ENCODE measurements at places on chromosomes 3 and 15.

- H3K36me3 ChIP-seq, result no peaks in the 10 kb centered on the region
- no peak for DNase-seq
- no peaks in the 10 kb centered on the region for H3K27me3 ChIP-seq
- no peak overlapping the region for H3K27ac ChIP-seq
- no peaks in the 10 kb centered on the region for H3K4me1 ChIP-seq
- no peak overlapping the region for H3K4me3 ChIP-seq
These were observed 56.9 kb downstream of the MEGF11 start for GRCh38 chr15:66196602-66197001.

DNA sequence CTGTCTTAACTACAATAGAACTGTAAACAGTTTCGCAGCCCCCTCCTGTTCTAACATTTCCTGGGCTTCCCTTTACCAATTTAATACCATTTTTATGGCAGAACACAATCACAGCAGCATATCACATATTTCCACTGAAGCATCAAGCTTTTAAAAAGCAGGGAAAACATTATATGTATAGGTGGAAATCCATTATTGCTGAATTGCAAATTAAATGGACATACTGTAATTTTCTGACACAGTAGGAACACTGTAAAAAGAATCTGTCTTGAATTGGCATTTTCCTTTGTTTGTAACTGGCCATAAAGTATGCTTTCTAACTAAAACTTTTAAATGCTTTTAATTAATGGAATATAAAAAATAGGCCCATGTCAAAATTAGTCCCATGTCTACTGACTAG, 1385.8 kb downstream of the SI start:
- H3K4me1 ChIP-seq, result no peaks in the 10 kb centered on the region
- no peak for DNase-seq
- no peak overlapping the region for H3K27ac ChIP-seq
- no peaks in the 10 kb centered on the region for H3K36me3 ChIP-seq
- H3K27me3 ChIP-seq, result no peaks in the 10 kb centered on the region

DNA sequence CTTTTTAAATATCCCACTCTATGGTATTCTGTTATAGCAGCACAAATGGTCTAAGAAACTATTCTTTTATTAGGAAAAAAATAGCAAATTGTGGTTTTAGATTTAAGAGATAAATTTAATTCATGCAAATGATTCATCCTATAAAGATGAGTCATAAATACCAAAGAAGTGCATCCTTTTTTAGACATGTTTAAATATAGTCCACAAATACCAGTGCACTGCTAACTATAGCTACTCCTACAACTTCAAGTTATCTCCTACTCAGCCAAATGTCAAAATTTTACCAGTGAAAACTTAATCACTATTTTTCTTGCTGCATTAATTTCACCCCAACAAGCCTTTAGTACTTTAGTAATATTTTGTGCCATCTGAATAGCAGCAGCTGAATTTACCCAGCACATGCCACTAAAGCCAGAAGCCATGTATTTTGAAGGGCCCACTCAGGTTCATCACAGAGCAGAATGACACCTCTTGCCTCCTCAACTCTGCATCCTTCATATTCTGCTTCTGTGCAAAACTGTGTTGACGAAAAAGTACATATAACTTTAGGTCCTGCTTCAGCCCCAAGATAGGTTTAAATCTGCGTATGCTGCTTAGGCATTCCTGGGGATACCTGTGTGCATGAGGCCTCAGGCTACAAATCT, 24.9 kb downstream of the CX3CR1 start:
- no peak overlapping the region for H3K4me3 ChIP-seq
- no peak overlapping the region for H3K27ac ChIP-seq
- H3K36me3 ChIP-seq, result no peaks in the 10 kb centered on the region

DNA sequence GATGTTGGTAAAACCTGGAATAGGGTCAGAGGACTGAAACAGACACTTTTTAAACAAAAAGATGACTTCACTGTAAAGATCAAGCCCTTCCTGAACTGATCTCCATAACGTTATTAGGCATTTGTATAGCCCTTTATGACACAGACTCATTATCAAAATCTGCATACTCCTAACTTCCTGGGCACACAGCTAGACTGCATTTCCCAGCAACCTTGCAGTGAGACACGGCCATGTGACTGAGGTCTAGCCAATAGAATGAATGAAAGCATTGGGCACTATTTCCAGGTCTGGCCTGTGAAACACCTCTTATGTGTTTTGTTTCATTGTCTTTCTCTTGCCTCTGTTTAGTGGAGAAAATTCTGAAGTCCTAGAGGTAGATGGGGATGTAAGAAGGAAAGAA, 270.4 kb downstream of the NR1D2 start:
- no peak for DNase-seq
- H3K27me3 ChIP-seq, result no peaks in the 10 kb centered on the region
- H3K36me3 ChIP-seq, result no peaks in the 10 kb centered on the region
- H3K4me1 ChIP-seq, result no peaks in the 10 kb centered on the region
- no peak overlapping the region for H3K4me3 ChIP-seq

DNA sequence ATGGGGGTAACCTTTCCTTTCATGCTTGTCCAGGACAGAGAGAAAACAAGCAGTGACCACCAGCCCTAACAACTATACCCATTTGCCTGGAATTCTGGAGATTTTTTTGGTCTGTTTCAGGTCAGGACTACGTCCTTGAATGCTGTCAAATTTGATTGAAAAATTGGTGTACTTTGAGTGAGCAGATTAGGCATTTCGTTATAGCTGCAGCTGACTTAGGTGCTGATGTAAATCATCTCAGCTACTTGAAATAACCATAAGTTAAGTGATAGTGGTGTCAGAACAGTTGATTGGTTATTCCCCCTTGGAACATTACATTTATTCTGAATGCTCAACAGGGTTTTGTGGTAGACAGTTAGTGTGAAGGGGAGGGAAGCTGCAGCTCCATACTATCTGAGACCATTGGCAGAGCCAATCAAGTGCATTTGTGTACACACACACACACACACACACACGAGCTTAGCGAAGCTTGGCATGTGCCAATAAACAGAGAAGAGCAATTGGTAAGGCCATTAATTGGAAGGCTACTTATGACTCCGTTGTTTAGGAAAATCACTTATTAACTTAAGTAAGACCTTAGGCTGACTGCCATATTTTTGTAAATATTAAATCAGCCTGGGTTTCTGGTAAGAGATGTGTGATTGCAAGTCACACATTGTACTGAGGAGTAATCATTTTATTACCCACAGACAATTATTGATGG, 447.8 kb downstream of the MFSD1 start:
- H3K27ac ChIP-seq, result no peak overlapping the region
- H3K4me1 ChIP-seq, result no peaks in the 10 kb centered on the region
- no peak for DNase-seq
- H3K4me3 ChIP-seq, result no peak overlapping the region
- H3K27me3 ChIP-seq, result no peaks in the 10 kb centered on the region

- no peaks in the 10 kb centered on the region for H3K4me1 ChIP-seq
- H3K27ac ChIP-seq, result no peak overlapping the region
- no peak for DNase-seq
- H3K36me3 ChIP-seq, result no peaks in the 10 kb centered on the region
- H3K4me3 ChIP-seq, result no peak overlapping the region
These were observed 188.5 kb downstream of the ZNF621 start for GRCh38 chr3:40713306-40713705.

GRCh38 chr3:13064964-13065363, 8.3 kb downstream of the IQSEC1 start:
- no peaks in the 10 kb centered on the region for H3K36me3 ChIP-seq
- H3K4me1 ChIP-seq, result no peaks in the 10 kb centered on the region
- no peak overlapping the region for H3K27ac ChIP-seq
- no peaks in the 10 kb centered on the region for H3K27me3 ChIP-seq

DNA sequence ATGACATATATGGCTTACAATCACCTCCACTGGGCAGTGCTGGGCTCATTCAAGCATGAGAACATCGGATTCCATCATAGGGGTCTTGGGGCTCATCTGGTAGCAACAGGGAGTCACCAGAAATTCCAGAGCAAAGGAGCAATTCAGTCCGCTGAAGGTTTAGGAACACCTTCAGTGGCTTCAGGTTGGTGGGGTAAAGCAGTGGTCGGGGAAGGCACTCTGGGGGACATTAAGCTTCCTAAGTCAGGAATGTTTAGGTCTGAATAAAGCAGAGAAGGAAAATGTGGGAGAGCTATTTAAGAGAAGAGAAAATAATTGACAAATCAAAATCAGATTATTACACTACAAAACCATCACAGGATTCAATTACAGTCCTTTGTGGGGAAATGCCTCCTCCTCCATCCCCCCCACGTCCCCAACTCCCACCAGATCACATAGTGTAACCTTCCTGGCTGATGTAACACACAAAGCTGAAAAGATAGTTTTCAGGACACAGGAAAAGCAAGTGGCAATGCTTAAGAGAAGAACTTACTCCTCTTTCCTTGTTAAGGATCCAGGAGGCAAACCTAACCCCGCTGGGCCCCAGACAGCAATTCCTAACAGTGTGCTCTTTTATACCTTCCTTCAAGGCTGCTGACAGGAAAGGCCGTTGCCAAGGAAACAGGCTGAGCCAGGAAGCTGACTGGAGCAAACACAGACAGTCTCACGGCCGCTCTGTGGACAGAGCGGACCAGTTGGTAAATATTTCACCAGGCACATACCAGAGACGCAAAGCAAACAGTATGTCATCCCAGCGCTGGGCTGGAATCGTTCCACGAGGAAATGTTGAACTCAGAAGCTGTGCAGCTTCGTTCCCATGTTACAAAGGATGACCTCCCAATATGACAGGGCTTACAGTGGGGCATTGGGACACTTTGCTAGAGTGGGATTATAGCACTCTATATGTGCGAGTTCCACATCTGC, 57.5 kb upstream of the LMCD1 start:
- peaks cover 36% of the 10 kb centered on the region for H3K4me1 ChIP-seq
- H3K36me3 ChIP-seq, result no peaks in the 10 kb centered on the region
- H3K27me3 ChIP-seq, result no peaks in the 10 kb centered on the region
- H3K4me3 ChIP-seq, result peak overlapping the region; percentile 51

- no peaks in the 10 kb centered on the region for H3K27me3 ChIP-seq
- no peak for DNase-seq
- no peaks in the 10 kb centered on the region for H3K36me3 ChIP-seq
- peak overlapping the region; percentile 31 for H3K27ac ChIP-seq
These were observed 6.5 kb upstream of the HPS3 start for GRCh38 chr3:149122721-149123578.

DNA sequence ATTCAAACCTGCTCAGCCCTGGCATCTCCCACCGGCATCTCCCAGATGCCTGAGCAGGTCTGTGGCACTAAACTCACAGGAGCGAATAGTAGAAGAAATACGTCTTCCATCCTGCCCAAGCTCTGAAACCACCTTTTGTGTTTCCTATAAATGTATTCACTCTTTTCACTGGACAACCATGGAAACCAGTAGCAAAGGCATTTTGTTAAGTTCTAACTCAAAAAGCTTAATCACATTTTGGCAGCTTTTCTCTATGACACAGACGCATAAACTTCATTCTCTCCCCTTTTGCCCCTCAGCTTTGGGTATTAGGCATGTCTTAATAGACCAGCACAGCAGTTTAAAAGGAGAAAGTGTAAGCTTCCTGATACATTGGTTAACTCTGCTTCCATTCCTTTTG, 24.5 kb upstream of the ARNT2 start:
- H3K4me1 ChIP-seq, result no peaks in the 10 kb centered on the region
- H3K27me3 ChIP-seq, result peaks cover 9% of the 10 kb centered on the region
- no peak overlapping the region for H3K4me3 ChIP-seq
- no peak overlapping the region for H3K27ac ChIP-seq
- no peak for DNase-seq

DNA sequence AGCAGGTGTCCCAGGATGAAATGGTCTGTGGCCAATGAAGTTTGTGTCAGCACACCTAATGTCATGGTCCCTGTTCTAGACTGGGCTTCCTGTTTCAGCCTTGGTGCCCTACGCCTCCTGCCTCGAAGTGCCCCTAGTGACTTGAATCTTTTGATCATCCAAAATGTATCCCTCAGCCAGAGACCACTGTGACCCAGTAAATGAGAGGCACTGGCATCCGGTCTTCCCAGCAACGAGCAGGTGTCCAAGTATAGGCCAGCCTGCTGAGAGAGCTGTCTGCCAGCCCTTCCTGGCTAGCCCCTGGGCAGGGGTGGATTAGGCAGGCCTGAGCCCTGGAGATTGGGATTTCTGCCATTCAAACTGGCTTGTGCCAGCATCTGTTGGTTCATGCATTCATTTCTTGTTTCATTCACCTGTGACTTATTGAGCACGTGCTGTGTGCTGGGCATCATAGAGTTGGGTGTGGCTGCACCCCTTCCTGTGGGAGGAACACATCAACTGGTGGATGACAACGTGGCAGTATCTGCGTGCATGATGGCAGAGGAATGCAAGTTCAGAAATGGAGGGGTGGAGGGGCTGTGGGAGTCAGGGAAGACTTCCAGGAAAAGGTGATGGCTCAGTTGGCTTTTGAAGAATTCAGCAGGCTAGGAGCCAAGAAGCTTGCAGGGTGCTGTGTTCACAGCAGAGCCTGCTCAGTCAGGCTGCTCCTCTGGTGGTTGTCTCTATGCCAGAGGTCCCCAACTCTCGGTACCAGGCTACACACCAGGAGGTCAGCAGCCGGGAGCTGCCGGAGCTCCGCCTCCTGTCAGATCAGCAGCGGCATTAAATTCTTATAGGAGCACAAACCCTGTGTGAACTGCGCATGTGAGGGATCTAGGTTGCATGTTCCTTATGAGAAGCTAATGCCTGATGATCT, 21.6 kb downstream of the ESYT3 start:
- no peak overlapping the region for H3K4me3 ChIP-seq
- no peaks in the 10 kb centered on the region for H3K27me3 ChIP-seq
- DNase-seq, result no peak
- no peaks in the 10 kb centered on the region for H3K36me3 ChIP-seq

- no peaks in the 10 kb centered on the region for H3K36me3 ChIP-seq
- no peaks in the 10 kb centered on the region for H3K27me3 ChIP-seq
- no peaks in the 10 kb centered on the region for H3K4me1 ChIP-seq
- H3K27ac ChIP-seq, result no peak overlapping the region
These were observed 32.0 kb upstream of the GBE1 start for GRCh38 chr3:81793410-81793809.

GRCh38 chr3:55413236-55413635, 73.9 kb downstream of the WNT5A start:
- no peak overlapping the region for H3K4me3 ChIP-seq
- no peaks in the 10 kb centered on the region for H3K27me3 ChIP-seq
- no peak overlapping the region for H3K27ac ChIP-seq
- DNase-seq, result no peak
- no peaks in the 10 kb centered on the region for H3K36me3 ChIP-seq

- DNase-seq, result no peak
- no peaks in the 10 kb centered on the region for H3K27me3 ChIP-seq
- no peaks in the 10 kb centered on the region for H3K36me3 ChIP-seq
- no peak overlapping the region for H3K27ac ChIP-seq
- no peaks in the 10 kb centered on the region for H3K4me1 ChIP-seq
- H3K4me3 ChIP-seq, result no peak overlapping the region
These were observed 45.0 kb upstream of the PCSK6 start for GRCh38 chr15:101534376-101534970.

DNA sequence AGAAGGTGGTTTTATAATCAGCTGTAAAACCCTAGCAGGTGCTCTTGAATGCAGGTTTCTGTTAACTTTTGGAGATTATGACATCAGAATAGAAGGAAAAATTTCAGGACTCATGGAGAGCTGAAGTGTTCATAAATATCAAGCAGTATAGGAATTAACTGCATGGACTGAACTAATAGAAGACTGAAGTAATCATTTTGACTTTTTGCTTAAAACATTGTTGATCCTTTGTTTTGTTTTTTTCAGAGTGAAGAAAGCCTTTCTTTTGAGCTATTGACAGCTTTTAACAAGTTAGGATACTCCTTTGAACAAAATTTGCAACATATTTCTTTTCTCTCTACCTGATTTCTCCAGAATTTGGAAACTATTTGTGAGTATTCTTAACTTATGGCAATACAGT, 70.6 kb upstream of the DAZL start:
- H3K4me3 ChIP-seq, result no peak overlapping the region
- H3K4me1 ChIP-seq, result no peaks in the 10 kb centered on the region
- no peaks in the 10 kb centered on the region for H3K36me3 ChIP-seq
- no peaks in the 10 kb centered on the region for H3K27me3 ChIP-seq
- DNase-seq, result no peak
